Thoracic aorta (tissue), 2 donors: ENCODE measurements at places on chromosomes 7 and 10. TPM values are rescaled to one million over a fixed set of nuclear protein-coding genes. Genes with fewer than 3 reads are reported as not detected.

PNLIPRP2 gene
- not detected for total RNA-seq

CALD1 gene
- total RNA-seq = 1,038 TPM

GOLGA7B gene
- 0.07 TPM for total RNA-seq

DNA sequence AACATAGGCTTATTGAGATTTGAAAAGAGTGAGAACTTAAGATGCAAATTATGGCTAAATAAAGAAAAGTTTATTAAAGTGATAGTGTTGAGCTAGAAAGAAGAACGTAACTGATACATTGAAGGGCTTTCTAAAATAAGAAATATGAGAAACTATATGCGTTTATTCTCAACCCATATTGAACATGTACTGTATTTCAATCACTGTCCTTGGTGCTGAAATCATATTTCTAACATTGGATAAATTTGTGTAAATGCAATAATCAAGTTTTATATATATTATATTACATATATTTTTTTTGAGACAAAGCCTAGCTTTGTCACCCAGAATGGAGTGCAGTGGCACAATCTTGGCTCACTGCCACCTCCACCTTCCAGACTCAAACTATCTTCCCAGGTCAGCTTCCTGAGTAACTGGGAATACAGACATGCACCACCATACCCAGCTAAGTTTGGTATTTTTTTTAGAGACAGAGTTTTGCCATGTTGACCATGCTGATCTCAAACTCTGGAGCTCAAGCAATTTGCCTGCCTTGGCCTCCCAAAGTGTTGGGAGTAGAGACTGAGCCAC, 1065.8 kb downstream of the REEP3 start:
- H3K4me1 ChIP-seq = no peaks in the 10 kb centered on the region
- no peak overlapping the region for H3K27ac ChIP-seq
- no peaks in the 10 kb centered on the region for H3K27me3 ChIP-seq

DNA sequence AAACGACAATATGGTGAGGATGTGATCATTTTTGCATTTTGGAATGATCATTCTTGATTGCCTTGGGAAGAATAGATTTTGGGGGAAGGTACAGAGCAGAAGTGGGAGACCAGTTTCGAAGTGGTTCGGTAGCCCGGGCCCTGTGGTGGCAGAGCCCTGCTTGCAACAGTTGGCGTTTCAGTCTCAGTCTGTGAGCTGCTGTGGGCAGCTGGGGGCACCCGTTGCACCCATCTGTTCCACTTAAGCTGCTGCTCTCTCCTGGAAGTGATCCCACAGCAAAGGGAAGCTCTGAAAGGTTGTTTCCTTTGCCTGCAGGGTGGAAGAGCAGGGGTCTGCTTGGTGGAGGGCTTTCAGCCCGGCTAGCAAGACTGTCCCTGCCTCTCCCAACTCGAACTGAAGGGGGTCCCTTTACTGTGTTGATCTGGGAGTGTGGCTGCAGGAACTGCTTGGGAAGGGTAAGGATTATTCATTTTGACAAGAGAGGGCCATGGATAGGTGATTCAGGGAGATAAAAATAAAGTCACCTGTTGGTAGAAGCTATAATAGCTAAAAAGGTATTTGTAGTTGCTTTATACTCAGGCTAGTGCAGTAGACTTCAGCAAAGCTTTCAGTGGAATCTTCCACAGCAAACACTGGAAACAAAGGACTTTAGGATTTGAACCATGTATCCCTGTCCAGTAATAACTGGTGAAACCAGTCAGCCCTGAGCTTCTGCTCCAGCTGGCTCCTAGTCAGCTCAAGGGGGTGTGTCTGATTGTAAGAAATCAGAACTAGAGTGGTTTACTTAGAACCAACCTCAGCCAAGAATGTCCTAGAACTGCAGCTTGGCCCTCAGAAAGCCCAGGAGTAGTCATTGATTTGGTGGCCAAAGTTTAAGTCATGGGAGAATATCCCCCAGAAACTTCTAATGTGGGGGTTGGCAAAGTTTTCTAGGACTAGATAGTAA, 53.1 kb upstream of the PDCD4 start:
- DNase-seq = no peak
- H3K27me3 ChIP-seq = no peaks in the 10 kb centered on the region
- H3K4me3 ChIP-seq = no peak overlapping the region
- H3K36me3 ChIP-seq = no peaks in the 10 kb centered on the region
- peaks cover 42% of the 10 kb centered on the region for H3K4me1 ChIP-seq
- peak overlapping the region; percentile 94 for H3K27ac ChIP-seq

DNA sequence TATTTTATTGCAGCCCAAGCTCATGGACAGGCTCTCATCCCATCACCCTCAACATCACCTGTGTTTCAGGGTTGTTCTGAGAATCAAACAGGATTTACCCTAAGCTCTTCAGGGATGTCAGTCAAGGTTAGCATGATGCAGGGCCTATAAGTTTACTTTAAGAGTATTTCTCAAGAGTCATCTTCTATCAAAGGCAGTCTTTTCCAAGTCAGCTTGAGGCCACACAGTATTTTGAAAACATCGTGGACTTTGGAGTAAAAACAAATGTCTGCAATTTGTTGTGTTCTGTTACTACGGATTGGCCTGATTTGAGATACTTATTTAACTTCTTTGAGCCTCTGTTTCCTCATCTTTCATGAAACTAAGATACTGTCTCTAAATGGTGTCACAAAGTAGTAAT, 42.0 kb upstream of the NRP1 start:
- DNase-seq = no peak
- peaks cover 14% of the 10 kb centered on the region for H3K4me1 ChIP-seq
- no peaks in the 10 kb centered on the region for H3K27me3 ChIP-seq
- no peak overlapping the region for H3K4me3 ChIP-seq

SEMA3A gene
- total RNA-seq = 0.68 TPM

UNCX gene
- total RNA-seq = not detected

DNA sequence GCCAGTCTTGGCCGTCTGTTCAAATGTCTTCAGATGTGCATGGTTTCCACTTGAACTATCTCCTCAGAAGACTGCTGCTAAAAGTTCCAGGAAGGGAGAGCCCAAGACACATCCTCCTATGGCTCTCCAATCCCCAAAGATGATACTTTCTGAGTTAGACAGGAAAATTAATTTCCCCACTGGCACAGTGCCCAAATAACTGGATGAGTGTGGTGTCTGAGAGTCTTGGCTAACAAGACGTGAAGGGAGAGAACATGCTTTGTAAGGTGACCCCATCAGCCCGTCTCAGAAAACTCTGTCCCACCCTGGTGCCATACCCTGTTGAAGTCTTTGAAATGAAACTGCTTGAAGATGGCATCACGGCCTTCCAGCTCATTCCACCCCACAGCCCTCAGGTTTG, 2.9 kb downstream of the PCBD1 start:
- no peaks in the 10 kb centered on the region for H3K36me3 ChIP-seq
- H3K27ac ChIP-seq = no peak overlapping the region
- no peak overlapping the region for H3K4me3 ChIP-seq

DNA sequence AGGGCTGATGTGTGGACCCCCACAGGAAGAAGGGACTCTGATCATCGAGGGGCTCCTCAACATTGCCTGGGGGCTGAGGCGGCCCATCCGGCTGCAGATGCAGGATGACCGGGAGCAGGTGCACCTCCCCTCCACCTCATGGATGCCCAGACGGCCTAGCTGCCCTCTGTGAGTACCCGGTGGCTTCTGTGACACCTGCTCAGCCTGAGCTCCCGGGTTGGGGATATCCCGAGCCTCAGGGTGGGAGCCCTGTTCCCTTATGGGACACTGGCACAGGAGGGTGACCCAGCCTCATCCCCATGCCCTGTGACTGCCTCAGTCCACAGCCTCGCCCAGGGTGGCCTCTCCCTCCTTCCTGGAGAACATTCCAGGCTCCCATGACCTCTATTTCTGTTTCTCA, 3.9 kb upstream of the DEPP1 start:
- peak overlapping the region; percentile 95 for H3K27ac ChIP-seq
- peaks cover 74% of the 10 kb centered on the region for H3K4me1 ChIP-seq
- H3K36me3 ChIP-seq = peaks cover 3% of the 10 kb centered on the region
- no peaks in the 10 kb centered on the region for H3K27me3 ChIP-seq

DNA sequence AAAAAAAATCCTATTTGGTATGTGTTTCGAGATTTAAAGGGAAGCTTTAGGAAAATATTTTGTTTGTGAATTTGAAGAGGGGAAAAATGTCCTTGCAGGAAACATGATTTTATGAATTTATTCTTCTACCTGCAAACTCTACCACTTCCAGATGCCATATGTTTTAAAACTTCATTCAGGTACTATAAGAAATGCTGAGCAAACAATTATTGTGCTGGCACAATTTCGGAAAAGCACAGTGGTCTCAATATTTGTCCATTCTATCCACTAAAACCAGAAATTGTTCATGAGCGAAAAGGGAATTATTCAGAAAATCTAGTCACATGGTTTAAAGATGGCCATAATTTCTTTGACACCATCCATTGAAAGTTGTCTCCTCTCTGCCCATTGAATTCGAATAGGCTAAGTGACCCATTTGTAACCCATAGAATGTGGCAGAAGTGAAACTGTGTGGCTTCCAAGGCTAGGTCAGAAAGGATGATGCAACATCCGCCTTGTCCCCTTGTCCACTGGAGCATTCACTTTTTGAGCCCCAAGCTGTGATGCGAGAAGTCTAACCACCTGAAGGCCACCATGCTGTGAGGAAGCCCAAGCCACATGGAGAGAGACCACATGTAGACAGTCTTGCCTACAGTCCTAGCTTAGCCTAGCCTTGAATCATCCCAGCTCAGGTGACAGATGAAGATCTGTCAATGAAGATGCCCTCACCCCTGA, 189.8 kb upstream of the PRKCQ start:
- no peak overlapping the region for H3K27ac ChIP-seq
- H3K4me3 ChIP-seq = no peak overlapping the region
- H3K4me1 ChIP-seq = no peaks in the 10 kb centered on the region
- DNase-seq = no peak
- no peaks in the 10 kb centered on the region for H3K36me3 ChIP-seq
- no peaks in the 10 kb centered on the region for H3K27me3 ChIP-seq

EBF3 gene
- 3.6 TPM for total RNA-seq

DNA sequence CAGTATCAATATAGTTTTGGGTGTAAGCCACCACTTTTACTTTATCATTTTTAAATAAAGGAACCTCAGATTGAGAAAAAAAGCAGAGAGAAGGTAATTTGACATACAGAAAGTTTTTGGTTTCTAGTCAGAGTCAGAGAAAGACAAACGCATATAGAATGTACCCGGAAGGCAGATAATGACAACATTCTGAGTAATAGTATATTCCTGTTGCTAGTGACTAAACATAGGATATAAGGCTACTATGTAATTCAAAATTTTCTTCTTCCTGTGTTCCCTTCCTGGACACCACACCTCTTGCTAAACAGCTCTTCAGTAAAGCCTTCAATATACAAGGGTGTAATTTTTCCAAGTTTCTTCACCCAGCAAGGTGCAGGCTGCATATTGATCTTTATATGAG, 597.6 kb downstream of the PCDH15 start:
- no peaks in the 10 kb centered on the region for H3K36me3 ChIP-seq
- H3K4me1 ChIP-seq = no peaks in the 10 kb centered on the region
- no peaks in the 10 kb centered on the region for H3K27me3 ChIP-seq
- H3K4me3 ChIP-seq = no peak overlapping the region
- no peak for DNase-seq

DNA sequence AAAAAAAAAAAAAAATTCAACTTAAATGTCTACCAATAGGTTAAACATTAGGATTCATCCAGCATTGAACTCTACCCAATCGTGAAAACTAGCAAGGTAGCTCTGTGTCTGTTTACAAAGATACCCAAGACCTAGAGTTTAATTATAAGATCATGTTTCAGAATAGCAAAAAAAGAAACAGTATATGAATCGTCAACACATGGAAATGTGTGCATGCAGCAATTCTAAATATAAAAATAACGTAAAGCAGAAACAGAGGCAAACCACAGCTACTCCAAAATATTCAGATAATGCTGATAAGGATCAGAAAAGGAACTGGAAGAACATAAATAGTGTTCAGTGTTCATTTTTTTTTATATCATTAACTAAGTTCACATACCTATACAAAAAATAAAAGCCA, 68.7 kb downstream of the AFAP1L2 start:
- no peak overlapping the region for H3K27ac ChIP-seq
- H3K27me3 ChIP-seq = no peaks in the 10 kb centered on the region
- H3K4me1 ChIP-seq = peaks cover 6% of the 10 kb centered on the region
- no peak overlapping the region for H3K4me3 ChIP-seq

DNA sequence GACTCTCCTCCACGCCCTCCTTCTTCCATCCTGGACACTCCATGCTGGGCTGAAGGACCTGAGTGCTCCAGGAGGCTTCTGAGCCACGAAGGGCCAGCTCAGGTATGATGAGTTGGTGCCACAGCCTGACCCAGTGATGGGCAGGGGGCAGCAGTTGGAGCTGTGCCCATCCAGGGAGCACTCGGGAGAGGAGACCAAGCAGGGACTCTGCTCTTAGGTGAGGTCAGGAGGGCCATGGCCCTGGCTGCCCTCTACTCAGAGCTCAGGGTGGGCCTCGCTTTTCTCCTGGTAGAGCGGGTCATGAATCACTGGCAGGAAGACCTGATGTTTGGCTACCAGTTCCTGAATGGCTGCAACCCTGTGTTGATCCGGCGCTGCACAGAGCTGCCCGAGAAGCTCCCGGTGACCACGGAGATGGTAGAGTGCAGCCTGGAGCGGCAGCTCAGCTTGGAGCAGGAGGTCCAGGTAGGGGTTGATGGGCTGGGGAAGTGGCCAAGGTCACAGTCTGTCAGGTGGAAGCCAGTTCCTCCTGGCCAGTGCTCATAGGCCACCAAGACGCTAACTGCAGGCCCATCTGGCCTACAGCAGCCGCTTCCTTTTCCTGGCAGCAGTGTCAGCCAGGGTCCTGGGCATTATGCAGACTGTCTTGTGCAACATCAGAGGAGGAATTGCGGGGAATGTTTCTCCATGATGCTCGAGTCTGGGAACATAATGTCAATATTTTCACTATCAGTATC, 50.8 kb downstream of the ALOX5 start:
- peaks cover 10% of the 10 kb centered on the region for H3K4me1 ChIP-seq
- no peak for DNase-seq
- H3K27me3 ChIP-seq = no peaks in the 10 kb centered on the region
- H3K36me3 ChIP-seq = no peaks in the 10 kb centered on the region
- no peak overlapping the region for H3K4me3 ChIP-seq
- H3K27ac ChIP-seq = no peak overlapping the region

FAM25C gene
- total RNA-seq = not detected

DNA sequence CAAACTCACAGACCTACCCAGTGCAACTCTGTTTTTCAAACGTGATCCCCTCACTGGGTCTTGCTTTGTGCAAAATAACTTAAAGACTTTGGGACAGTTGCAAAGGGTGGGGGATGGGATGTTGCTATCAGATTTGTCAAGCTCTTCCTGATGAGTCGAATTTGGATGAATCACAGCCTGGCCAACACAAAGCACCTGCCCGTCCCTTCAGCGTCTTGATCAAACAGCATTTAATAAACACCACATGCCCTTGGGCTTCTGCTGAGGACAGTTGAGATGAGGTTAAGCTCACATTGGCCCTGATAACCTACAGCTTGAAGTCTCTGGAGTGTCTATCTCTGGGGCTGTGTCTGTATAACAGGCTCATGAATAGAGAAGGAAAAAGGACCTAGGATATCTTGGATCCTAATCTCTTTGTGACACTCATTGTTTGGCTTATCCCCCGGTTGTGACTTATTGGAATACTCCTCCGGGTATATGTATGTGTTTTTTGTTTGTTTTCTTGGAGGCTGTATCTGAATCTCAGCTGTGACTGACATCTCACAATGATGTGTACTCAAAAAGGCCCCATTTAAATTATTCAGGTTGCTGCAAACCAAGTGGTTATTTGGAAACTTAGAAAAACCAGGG, 132.6 kb upstream of the NAMPT start:
- no peak overlapping the region for H3K4me3 ChIP-seq

SHH gene
- not detected for total RNA-seq
